RKO (cell line): ENCODE measurements at places on chromosomes 3 and 15.

DNA sequence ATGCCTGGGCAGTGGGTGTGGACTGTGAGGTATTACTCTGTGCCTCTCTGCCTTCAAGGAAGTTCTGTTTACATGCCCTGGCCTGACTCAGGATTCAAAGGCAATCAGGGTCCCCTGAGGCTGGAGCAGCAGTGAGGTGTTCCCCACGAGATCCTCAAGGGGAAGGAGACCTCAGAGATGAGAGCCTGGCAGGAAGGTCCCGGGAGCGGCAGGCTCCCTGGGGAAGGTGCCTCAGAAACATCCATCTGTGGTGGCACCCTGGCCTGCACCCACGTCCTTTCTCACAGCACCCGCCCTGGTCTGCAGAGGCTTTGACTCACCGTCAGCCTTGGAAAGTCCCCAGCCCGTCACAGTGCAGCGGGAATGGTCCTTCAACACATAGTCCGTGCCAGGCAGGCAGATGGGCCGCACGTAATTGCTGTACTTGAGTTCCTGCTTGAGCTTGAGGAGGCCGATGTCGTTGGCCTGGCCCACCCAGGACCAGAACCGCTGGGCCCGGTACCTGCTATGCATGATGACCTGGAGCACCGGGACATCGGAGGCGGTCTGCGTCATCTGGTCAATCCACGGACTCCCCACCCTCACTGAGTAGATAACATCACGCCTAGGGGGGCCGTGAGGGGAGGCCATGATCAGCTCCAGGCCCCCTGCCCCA is 3.6 kb downstream of the PRSS50 start:
- DNase-seq: no peak

GRCh38 chr3:117630885-117631284 is 921.3 kb downstream of the TUSC7 start:
- DNase-seq: no peak

- peak; percentile 11 for DNase-seq
Observed at GRCh38 chr15:33737687-33738601, 230.4 kb upstream of the CHRM5 start.

DNA sequence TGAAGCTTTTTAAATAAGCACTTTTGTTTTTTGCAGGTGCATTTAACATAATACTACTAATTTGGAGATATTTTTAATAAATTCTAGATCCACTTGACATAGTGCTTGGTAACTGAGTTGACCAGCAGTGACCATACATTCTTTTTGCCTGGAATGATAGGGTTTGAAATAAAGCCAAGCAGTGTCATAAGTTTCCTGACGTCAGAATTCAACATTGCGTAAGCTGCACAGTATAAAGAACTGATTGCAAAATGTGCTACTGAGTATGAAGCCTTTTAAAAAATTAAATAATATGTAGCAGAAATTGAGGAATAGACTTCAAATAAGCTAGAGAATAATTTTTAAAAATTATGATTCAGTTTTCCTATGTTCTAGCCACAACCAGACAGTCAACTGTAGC is 454.6 kb upstream of the ARPP21 start:
- DNase-seq: no peak

GRCh38 chr3:53215816-53216215 is 40.0 kb downstream of the TKT start:
- no peak for DNase-seq

DNA sequence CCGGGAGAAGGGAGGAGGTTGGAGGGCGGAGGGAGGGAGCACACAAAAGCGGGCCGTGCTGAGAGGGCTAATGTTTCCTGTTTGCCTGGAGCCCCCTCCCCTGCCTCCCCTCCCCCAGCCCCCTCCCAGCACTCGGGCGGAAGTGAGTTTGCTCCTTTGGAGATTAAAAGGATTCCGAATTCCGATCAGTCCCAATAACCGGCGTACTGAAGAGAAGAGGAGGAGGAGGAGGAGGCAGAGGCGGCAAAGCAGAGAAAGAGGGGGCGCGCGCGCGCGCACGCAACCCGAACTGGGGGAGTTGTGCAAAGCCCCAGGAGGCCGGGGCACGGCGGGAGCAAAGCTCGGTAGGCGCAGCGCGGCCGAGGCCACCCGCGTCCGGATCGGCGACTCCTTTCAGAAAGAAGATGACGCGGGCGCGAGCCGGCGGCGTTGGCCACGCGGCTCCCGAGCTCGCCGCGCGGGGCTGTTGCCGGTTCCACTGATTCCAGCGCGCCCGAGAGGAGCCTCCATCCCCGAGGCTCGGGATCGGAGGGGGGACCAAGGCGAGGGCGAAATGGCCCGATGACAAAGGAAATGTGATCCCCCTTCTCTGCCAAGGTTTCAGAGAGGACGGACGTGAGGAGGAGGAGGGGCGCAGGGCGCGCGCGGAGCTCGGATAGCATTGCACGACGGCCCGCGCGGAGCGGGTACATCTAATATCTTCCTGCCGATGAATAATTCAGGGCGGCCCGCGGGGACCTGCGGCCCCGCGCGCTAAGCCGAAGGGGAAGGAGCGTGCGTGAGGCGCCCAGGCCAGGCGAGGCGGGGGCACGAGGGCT is 1.1 kb upstream of the TRIM71 start:
- no peak for DNase-seq

- DNase-seq: peak; percentile 94
Observed at GRCh38 chr15:43826508-43827341, at the start of gene WDR76. Gene WDR76 (plus strand): TSS chr15:43827002. CDS start chr15:43827033, 31 bp downstream.

- DNase-seq: no peak
Observed at GRCh38 chr3:130792246-130792645, 45.6 kb upstream of the PIK3R4 start.

GRCh38 chr3:138452436-138452835 is 18.0 kb downstream of the ESYT3 start:
- no peak for DNase-seq

GRCh38 chr3:101851850-101852714 is 2.8 kb downstream of the NFKBIZ start:
- DNase-seq: peak; percentile 59
